Naive thymus-derived CD8-positive, alpha-beta T cell (primary cell): ENCODE measurements at places on chromosomes 5 and 9.

DNA sequence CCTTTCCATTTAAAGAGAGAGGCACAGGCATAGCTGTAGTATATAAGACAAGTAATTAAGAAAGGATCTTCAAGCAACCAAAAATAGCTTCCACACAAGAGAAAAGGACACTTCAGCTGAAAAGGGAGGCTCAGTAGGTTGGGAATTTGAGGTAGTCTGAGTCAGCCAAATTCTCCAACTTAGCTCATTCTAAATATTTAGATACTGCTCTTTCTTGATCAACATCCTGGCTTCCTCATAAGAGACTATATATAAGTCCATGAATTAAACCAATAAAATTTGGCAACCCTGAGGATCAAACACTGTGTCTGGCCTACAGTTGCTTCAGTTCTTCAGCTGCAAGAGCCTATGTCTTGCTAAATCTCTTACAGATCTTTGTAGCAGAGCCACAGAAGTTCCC is 17.8 kb downstream of the HINT1 start:
- no peak for DNase-seq

- no peak for DNase-seq
Observed at GRCh38 chr5:142375944-142376411, 51.2 kb upstream of the SPRY4 start.

DNA sequence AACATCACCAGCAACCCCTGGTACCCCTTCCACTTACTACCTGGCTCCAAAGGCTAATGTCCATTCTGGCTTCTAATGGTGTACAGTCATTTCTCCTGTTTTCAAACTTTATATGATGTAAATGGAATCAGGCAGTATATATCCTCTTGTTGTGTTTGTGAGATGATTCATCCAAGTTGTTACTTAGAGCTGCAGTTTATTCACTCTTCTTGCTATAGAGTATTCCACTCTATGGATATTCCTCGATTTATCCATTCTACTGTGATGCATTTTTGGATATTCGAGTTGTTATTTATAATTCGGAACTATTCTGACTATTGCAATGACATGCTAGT is 32.4 kb downstream of the IRF1 start:
- no peak for DNase-seq

- DNase-seq, result no peak
Observed at GRCh38 chr5:81228084-81228483, 5.0 kb upstream of the CKMT2 start.

GRCh38 chr5:32831624-32832023 is 120.5 kb downstream of the NPR3 start:
- no peak for DNase-seq

DNA sequence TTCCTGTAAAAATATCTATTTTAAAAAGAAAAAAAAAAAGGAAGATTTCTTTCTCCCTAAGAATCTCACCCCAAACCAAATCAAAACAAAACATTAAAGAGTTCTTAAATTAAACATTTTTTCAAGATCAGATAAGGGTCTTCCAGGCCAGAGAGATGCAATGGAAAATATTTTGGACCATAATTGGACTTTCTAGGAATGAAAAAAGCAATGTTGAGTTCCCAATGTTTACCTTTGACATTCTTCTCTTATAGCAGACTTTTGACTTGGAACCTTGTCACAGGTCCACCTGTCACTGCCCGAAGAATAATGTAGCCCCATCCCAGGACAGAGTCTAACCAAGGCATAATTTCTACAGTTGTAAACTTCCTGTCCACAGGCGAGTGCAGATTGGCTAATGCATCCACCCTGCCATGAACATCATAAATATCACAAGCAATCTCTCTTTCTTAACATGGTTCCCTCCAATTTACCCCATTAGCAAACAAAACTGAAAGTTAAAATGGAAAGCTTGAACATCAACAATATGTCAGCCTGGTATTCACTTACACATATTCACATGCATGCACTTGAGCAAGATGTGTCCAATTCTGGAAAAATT is 121.7 kb upstream of the ZNF366 start:
- no peak for DNase-seq

DNA sequence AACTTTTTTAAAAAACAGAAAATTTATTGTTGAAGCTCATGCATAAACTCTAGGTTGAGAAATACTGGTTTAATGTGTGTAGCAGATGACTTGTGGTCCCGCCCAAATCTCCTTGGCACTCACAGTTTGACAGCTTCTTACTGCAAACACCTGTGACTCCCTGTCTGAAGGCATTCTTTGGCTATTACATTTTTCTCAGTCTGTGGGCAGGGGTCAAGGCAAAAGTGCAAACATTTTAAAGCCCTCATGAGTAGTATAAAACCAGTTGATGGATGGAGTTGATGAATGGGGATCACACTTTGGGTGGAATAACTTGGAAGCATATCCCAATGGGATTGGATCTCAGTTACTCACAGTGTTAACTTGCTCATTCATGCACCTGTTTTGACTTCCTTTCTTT is 1007.0 kb upstream of the NUDT12 start:
- DNase-seq, result no peak

DNA sequence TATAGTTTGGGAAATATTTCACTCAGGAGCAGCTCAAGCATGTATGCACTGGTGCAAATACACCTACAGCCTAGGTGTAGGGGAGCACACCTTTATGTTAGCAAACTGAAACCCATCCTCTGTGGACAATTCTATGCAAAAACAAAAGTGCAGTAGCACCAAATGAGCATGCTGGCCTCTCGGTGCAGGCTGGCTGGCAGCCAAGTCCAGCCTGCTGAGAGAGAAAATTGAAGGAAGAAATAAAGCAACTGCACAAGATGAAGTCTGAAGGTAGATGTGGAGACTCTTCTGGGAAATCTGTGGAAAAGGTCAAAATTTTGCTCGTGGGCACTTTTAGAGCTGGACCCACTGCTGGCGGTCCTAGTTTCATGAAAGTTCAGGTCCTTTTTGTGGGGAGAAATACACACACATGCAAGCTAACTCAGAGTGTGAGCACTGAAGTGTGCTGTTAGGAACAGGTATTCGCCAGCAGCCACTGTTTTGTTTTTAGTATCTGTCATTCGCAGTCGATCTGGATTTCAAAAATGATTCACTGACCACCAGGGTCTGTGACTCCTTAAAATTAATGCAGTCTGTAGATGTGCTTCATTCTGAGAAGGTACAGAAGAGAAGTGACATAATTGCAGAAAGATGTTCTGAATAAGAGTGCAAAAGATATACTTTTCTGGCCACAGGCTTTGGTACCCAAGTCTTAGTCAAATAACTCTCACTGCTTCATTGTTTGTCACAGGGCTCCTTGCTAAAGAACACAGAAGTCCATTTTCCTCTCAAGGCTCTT is 281.7 kb downstream of the PARP8 start:
- no peak for DNase-seq

DNA sequence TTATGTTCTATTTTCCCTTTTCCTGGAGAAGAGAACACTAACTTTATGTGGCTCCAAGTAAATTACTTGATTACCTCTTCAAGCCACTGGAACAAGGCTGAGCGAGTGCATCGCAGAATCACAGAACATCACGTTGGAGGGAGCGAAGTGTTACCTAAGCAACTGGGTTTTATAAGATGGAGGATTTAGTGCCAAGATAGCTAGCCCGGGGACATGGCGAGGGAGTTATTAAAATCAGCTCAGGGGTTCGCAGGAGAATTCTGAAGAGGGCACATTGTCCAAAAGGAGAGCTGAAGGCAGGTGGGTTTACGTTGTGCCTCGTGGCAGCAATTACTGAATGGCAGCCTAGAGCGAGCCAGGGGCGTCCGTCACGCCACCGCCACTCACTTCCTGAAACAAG is 563.2 kb upstream of the ADAMTS16 start:
- DNase-seq, result no peak

GRCh38 chr9:130913599-130914416 is 17.2 kb upstream of the QRFP start:
- no peak for DNase-seq
